ENCODE measurements at places on chromosomes 7 and 10. TPM values are rescaled to one million over a fixed set of nuclear protein-coding genes. Genes with fewer than 3 reads are reported as not detected.

The AGAP5 gene
- total RNA-seq = 18.2 TPM

The RAMP3 gene
- not detected for total RNA-seq

The MLXIPL gene
- total RNA-seq = 6.9 TPM

The RINT1 gene
- 20.8 TPM for total RNA-seq

The TRIL gene
- 0.12 TPM for total RNA-seq

- H3K4me3 ChIP-seq = no peak overlapping the region
- peaks cover 50% of the 10 kb centered on the region for H3K4me1 ChIP-seq
- no peaks in the 10 kb centered on the region for H3K27me3 ChIP-seq
- peak overlapping the region; percentile 100 for H3K27ac ChIP-seq
- no peaks in the 10 kb centered on the region for H3K36me3 ChIP-seq
- peak; percentile 23 for DNase-seq
These were observed 18.4 kb upstream of the KLF6 start for GRCh38 chr10:3803295-3803926.

DNA sequence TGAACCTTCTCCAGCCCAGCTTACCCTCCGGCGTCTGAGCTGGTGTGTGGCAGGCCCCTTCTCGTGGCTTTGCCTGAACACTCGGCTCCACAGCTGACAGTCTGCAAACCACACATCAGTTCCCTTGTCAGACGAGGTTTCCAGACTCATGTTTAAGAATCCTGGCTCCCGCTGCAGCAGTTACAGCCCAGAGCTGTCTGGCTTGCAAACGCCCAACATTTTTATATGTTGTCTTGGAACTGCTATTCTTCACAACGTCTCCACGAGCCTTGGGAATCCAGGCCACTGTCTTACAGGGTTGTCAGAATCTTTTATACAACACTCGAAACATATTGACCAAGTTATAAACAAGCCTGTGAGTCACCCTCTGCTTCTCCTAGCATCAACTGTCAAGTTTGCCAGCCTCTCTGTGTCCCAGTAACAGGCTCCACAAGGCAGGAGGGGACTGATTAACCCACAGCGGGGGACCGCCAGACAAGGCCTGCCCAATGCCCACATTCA, 68.1 kb downstream of the TNS3 start:
- H3K4me1 ChIP-seq = peaks cover 34% of the 10 kb centered on the region
- no peak overlapping the region for H3K4me3 ChIP-seq
- peaks cover 23% of the 10 kb centered on the region for H3K36me3 ChIP-seq
- peak; percentile 21 for DNase-seq
- no peaks in the 10 kb centered on the region for H3K27me3 ChIP-seq

DNA sequence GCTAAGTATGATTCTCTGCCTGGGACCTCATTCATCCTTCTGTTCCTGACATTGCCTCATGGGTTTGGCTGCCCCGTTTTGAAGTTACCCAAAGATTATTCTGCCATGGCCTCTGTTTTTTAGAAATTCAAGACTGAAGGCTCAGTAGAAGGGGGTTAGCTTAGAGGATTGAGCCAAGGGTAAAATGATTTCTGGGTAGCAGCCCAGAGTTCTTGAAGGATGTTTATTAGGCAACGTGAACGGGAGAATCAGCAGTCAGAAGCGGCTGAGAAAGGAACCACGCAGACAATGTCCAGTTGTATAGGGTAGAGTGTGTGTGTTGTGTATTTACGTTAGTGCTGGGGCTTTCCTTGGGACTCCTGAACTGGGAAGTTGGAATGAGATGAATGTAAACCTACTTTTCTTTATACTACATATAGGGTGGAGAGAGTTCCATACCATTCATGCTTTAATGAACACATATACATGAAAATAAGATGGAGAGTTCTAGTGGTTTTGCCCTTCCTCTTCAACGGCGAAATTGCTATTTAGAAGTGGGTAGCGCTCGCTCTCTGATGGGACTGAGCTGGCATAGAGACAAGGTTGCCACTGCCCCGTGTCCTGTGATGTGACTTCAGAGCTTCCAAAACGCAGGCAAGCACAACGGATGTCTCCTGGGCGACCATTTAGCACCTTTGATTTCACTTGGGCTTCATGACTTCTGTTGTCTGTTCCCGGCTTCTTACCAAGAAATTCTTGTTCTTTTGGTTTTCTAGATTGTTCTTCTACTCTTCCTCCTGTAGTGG, 35.0 kb upstream of the IL15RA start:
- no peaks in the 10 kb centered on the region for H3K4me1 ChIP-seq
- no peak for DNase-seq
- no peaks in the 10 kb centered on the region for H3K27me3 ChIP-seq
- no peak overlapping the region for H3K27ac ChIP-seq
- H3K4me3 ChIP-seq = no peak overlapping the region

- peak overlapping the region; percentile 26 for H3K27ac ChIP-seq
- H3K4me1 ChIP-seq = peaks cover 41% of the 10 kb centered on the region
- H3K36me3 ChIP-seq = no peaks in the 10 kb centered on the region
- H3K27me3 ChIP-seq = no peaks in the 10 kb centered on the region
- peak; percentile 92 for DNase-seq
These were observed 4.0 kb downstream of the CREM start for GRCh38 chr10:35130663-35131062.

GRCh38 chr10:111650088-111650487, 533.5 kb downstream of the GPAM start:
- no peak for DNase-seq
- no peaks in the 10 kb centered on the region for H3K27me3 ChIP-seq
- no peak overlapping the region for H3K4me3 ChIP-seq
- H3K4me1 ChIP-seq = no peaks in the 10 kb centered on the region

GRCh38 chr10:119413093-119413453, 129.4 kb downstream of the RGS10 start:
- no peaks in the 10 kb centered on the region for H3K36me3 ChIP-seq
- no peaks in the 10 kb centered on the region for H3K27me3 ChIP-seq
- no peak overlapping the region for H3K27ac ChIP-seq

- peak overlapping the region; percentile 5 for H3K4me3 ChIP-seq
- H3K27me3 ChIP-seq = no peaks in the 10 kb centered on the region
- peak overlapping the region; percentile 28 for H3K27ac ChIP-seq
- DNase-seq = peak; percentile 90
- peaks cover 26% of the 10 kb centered on the region for H3K4me1 ChIP-seq
These were observed 16.6 kb downstream of the STMP1 start for GRCh38 chr7:135678612-135679575.

- H3K4me3 ChIP-seq = no peak overlapping the region
- H3K27ac ChIP-seq = no peak overlapping the region
- H3K27me3 ChIP-seq = no peaks in the 10 kb centered on the region
- H3K4me1 ChIP-seq = no peaks in the 10 kb centered on the region
- no peak for DNase-seq
- H3K36me3 ChIP-seq = no peaks in the 10 kb centered on the region
These were observed 124.6 kb upstream of the RSU1 start for GRCh38 chr10:16941870-16942269.

GRCh38 chr7:107404740-107405537, 64.9 kb upstream of the GPR22 start:
- H3K4me1 ChIP-seq = peaks cover 19% of the 10 kb centered on the region
- H3K27ac ChIP-seq = peak overlapping the region; percentile 11
- no peaks in the 10 kb centered on the region for H3K36me3 ChIP-seq
- H3K27me3 ChIP-seq = no peaks in the 10 kb centered on the region

- H3K27ac ChIP-seq = no peak overlapping the region
- no peaks in the 10 kb centered on the region for H3K36me3 ChIP-seq
- no peaks in the 10 kb centered on the region for H3K4me1 ChIP-seq
- no peaks in the 10 kb centered on the region for H3K27me3 ChIP-seq
These were observed 31.7 kb upstream of the CNPY1 start for GRCh38 chr7:155578016-155578415.

- H3K27me3 ChIP-seq = no peaks in the 10 kb centered on the region
- DNase-seq = no peak
- no peaks in the 10 kb centered on the region for H3K4me1 ChIP-seq
- no peak overlapping the region for H3K4me3 ChIP-seq
- no peak overlapping the region for H3K27ac ChIP-seq
- no peaks in the 10 kb centered on the region for H3K36me3 ChIP-seq
These were observed 101.5 kb upstream of the TAS2R16 start for GRCh38 chr7:123096976-123097375.

GRCh38 chr10:30027057-30028005, 32.1 kb downstream of the JCAD start:
- no peaks in the 10 kb centered on the region for H3K36me3 ChIP-seq
- DNase-seq = peak; percentile 4
- H3K4me1 ChIP-seq = no peaks in the 10 kb centered on the region
- H3K27me3 ChIP-seq = no peaks in the 10 kb centered on the region
- no peak overlapping the region for H3K4me3 ChIP-seq

GRCh38 chr7:111438369-111439289, 123.7 kb downstream of the IMMP2L start:
- no peaks in the 10 kb centered on the region for H3K36me3 ChIP-seq
- no peak overlapping the region for H3K27ac ChIP-seq
- peak; percentile 52 for DNase-seq
- H3K27me3 ChIP-seq = no peaks in the 10 kb centered on the region
- H3K4me3 ChIP-seq = no peak overlapping the region
- H3K4me1 ChIP-seq = peaks cover 6% of the 10 kb centered on the region

DNA sequence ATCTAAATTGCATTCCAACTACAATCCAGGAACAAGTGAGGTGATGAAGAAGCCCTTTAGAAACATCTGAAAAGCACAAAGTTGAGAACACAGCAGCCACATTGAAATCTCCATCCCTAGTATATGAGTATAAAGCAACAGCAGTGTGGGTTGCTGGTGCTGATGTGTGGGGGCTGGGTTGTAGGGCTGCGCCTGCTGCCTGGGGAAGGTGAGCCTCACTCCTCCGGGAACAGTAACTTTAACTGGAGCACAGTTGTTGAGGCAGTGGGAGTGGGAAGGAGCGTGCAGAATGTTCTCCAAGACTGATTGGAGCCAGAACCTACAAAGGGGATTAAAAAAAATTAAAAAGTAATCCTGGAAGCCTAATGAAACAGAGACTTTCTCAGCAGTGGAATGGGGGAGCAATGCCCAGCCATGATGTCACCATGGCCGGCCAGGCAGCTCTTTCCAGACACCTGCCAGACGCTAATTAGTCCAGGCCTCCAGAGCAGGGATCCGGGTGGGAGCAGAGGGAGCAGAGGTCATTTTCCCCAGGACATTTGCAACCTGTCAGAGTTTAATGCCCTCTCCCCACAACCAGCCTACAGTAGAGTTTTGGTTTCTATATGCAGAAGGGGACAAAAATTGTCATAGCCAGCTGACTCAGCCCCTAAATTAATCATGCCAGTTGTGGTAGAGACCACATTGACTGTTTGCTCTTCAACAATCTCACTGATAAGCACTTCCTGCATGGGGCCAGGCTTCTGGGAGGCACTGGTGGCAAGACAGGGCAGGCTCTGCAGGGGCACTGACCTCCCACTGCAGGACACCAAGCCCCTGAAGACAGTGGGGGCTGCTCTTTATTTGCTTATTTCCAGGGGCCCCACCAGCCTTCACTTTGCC, 133.0 kb upstream of the ZNF32 start:
- H3K4me3 ChIP-seq = no peak overlapping the region
- no peak overlapping the region for H3K27ac ChIP-seq
- peak; percentile 30 for DNase-seq
- no peaks in the 10 kb centered on the region for H3K27me3 ChIP-seq

- H3K4me1 ChIP-seq = no peaks in the 10 kb centered on the region
- no peak overlapping the region for H3K4me3 ChIP-seq
- H3K36me3 ChIP-seq = no peaks in the 10 kb centered on the region
- DNase-seq = no peak
These were observed 91.1 kb downstream of the PLXNA4 start for GRCh38 chr7:132485136-132485535.

DNA sequence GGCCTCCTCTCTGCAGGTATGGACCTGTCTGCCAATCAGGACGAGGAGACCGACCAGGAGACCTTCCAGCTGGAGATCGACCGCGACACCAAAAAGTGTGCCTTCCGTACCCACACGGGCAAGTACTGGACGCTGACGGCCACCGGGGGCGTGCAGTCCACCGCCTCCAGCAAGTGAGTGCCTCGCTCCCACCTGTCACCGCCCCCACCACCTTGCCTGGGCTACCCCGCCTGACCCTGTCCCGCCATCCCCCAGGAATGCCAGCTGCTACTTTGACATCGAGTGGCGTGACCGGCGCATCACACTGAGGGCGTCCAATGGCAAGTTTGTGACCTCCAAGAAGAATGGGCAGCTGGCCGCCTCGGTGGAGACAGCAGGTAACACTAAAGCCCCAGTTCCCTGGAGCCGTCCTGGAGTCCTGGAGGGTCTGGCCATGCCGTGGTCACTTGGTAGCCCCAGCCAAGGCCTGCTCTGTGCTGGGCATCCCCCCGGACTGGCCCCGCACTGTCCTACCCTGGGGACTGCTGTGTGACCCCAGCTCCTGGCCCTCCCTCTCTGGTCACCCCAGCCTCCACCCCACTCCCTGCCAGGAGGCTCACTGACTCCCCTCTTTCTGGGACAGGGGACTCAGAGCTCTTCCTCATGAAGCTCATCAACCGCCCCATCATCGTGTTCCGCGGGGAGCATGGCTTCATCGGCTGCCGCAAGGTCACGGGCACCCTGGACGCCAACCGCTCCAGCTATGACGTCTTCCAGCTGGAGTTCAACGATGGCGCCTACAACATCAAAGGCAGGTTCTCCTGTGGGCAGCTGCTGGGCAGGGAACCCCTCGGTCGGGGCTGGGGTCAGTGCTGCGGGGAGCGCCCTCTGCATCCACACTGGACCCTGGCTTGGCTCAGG, 178.0 kb downstream of the RNF216 start:
- no peak for DNase-seq
- peaks cover 16% of the 10 kb centered on the region for H3K4me1 ChIP-seq
- no peaks in the 10 kb centered on the region for H3K27me3 ChIP-seq
- no peak overlapping the region for H3K27ac ChIP-seq
- H3K4me3 ChIP-seq = no peak overlapping the region

DNA sequence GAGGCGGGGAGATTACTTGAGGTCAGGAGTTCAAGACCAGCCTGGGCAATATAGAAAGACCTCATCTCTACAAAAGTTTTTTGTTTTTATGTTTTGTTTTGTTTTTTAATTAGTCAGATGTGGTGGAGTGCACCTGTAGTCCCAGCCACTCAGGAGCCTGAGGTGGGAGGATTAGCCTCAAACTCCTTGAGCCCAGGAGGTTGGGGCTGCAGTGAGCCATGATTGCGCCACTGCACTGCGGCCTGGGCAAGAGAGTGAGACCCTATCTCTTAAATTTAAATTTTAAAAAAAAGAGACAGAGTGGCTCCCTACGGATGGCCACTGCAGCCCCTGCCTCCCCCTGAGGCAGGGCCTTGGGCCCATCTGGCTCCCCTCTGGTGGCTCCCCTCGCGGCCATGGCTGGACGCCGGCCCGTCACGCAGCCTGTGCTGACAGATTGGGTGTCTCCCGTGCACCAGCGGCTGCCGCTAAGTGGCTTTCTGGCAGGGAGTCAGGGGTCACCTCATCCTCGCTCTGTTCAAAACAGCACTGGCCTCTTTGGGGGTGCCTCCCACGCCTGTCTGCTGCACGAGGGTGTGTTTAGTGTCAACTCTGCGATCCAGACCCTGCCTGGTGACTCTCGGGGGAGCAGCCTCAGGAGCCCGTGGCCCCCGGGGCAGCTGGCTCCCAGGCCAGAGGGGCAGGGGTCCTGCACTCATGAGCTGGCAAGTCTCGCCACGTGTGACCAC, 44.4 kb upstream of the ELN start:
- no peak overlapping the region for H3K27ac ChIP-seq
- no peaks in the 10 kb centered on the region for H3K36me3 ChIP-seq
- H3K4me3 ChIP-seq = no peak overlapping the region
- peaks cover 4% of the 10 kb centered on the region for H3K4me1 ChIP-seq
- H3K27me3 ChIP-seq = no peaks in the 10 kb centered on the region
- no peak for DNase-seq

- peaks cover 89% of the 10 kb centered on the region for H3K27me3 ChIP-seq
- DNase-seq = no peak
- no peak overlapping the region for H3K4me3 ChIP-seq
- no peaks in the 10 kb centered on the region for H3K36me3 ChIP-seq
- H3K4me1 ChIP-seq = no peaks in the 10 kb centered on the region
- H3K27ac ChIP-seq = no peak overlapping the region
These were observed 92.6 kb downstream of the DGKI start for GRCh38 chr7:137753948-137754851.

GRCh38 chr10:119166118-119166500, 595 bp upstream of the SFXN4 start:
- H3K27me3 ChIP-seq = no peaks in the 10 kb centered on the region
- H3K27ac ChIP-seq = no peak overlapping the region
- DNase-seq = no peak
- peaks cover 14% of the 10 kb centered on the region for H3K36me3 ChIP-seq
- H3K4me3 ChIP-seq = peak overlapping the region; percentile 88
